ENCODE measurements at places on chromosomes 1 and 21.

DNA sequence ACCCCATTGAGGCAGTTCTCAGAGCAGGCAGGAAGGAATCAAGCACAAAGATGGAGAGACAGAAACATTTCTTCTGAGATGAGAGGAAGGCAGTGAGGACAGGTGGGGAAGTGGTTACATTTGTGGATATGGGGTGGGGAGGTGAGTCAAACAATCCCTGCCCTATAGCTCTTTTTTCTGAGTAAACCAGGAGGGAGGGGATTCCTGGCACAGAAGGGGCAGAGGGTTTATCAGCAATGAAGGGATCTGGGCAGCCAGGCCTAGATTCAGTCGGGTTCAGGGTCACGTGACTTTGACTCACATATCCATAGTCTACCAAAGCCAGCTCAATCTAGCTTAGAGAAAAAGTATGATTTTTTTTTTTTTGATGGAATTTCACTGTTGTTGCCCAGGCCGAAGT, 15.7 kb upstream of the PHC2 start:
- DNase-seq, result no peak

GRCh38 chr21:42503711-42504110, 7.7 kb upstream of the RSPH1 start:
- no peak for DNase-seq

DNA sequence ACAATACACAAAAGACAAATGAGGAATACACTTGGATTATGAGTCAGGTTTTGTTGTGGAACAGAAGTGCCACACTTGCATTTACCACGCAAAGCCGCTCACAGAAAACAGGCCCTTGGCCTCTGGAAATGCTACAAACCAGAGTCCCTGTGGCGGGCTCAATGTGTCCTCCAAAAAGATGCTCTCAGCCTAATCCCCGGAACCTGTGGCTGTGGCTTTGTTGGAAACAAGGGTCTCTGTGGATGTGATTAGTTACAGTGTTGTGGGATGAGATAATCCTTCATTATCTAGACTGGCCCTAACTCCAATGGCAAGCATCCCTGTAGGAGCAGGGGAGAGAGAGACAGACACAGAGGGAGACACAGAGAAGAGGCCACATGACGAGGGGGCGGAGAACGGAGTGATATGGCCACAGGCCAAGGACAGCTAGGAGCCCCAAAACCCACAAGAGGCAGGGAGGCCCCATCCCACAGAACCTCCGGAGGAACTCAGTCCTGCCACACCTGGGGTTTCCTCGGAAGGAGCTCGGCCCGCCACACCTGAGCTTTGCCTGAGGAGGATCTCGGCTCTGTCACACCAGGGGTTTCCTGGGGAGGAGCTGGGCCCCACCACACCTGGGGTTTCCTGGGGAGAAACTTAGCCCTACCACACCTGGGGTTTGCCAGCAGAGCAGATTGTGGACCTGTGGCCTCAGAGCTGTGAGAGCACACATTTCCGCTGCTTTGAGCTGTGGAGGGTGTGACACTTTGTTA, 55.4 kb downstream of the NPHP4 start:
- DNase-seq, result no peak

- DNase-seq, result no peak
Observed at GRCh38 chr1:170536924-170537551, 5.1 kb downstream of the GORAB start.

GRCh38 chr1:246002725-246003441, 504.2 kb downstream of the SMYD3 start:
- peak; percentile 91 for DNase-seq

DNA sequence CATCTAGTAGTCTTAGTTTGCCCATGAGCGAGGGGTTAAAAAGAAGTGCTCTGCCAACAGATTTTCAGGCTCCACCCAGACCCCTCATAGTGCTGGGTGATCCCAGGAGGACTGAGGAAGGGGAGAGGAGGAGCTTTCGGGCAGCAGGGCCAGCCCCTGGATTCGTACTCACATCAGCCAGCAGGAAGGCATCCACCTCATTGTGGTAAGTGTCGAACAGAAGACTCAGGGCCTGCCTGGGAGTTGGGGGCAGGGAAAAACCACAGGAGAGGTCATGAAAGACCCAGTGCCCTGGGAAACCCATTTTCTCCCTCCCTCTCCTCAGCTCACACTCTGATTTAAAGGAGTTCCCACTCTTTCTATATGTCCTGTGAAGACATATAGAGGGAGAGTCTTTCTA, 34.9 kb downstream of the PIK3C2B start:
- no peak for DNase-seq

DNA sequence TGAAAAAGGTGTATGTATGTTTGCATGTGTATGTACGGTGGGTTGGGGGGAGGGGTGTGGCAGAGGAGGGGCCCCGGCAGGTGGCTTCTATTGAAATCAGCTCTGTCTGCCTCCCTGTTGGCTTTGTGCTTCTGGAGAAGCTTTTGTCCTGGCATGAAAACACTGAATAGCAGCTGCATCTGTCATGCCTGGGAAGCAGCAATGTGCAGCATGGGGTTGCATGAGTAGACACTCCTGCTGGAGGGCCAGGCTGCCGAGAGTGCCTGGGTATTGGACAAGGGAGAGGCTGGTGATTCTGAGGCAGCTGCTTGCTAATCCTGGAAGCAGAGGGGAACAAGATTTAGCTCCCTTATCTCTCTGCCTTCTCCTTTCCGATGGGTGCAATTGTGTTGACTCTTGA, 20.5 kb downstream of the MAPKAPK2 start:
- DNase-seq, result peak; percentile 64

GRCh38 chr1:117660271-117660965, 54.6 kb downstream of the TENT5C start:
- no peak for DNase-seq

GRCh38 chr1:89922911-89923310, 72.0 kb upstream of the ZNF326 start:
- DNase-seq, result no peak

GRCh38 chr1:161954466-161954865, 69.2 kb downstream of the OLFML2B start:
- no peak for DNase-seq

DNA sequence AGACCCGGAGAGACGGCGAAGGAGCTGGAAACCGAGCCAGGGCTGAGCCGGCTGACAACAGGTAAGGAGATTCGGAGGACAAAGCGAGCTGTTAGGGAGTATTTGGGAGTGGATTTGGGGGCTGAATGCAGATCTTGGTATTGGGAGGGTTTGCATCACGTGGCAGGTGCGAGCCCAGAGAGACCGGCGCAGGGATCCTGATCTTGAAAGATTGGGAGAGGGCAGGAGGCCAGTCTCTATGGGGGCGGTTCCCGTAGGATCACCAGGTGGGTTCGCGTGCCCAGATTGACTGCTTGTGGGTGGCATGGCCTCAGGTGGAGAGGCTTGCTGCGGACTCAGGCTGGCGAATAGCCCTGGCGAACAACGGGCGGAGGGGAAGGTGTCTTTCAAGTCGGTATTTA, 204 bp downstream of the CIART start:
- DNase-seq, result no peak

DNA sequence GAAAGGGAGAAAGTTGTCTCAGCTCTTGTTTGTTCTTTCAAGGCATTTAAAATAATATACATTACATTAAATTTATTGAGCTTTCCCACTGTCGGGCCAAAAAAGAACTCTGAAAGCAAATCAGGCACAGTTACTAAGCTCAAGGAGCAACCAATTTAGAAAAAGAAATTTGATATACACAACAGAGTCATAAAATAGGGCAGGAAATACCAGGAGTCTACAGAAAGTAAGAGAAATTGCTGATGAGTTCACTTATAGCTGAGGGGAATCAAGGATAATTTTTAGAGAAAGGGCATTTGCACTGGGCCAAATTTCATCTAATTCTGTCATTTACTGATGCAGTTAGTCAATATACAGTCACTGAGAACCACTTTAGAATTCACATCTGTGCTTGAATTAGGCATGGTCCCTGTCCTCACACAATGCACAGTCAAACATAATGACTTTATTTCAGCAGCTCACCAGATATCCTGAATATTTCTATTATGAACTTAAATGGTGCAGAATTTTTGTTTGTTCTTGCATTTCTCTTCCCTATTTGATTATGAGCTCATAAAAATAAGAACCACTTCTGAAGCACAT, 249.6 kb upstream of the BEND5 start:
- no peak for DNase-seq

GRCh38 chr1:109331113-109331512, 24.3 kb upstream of the MYBPHL start:
- DNase-seq, result no peak

DNA sequence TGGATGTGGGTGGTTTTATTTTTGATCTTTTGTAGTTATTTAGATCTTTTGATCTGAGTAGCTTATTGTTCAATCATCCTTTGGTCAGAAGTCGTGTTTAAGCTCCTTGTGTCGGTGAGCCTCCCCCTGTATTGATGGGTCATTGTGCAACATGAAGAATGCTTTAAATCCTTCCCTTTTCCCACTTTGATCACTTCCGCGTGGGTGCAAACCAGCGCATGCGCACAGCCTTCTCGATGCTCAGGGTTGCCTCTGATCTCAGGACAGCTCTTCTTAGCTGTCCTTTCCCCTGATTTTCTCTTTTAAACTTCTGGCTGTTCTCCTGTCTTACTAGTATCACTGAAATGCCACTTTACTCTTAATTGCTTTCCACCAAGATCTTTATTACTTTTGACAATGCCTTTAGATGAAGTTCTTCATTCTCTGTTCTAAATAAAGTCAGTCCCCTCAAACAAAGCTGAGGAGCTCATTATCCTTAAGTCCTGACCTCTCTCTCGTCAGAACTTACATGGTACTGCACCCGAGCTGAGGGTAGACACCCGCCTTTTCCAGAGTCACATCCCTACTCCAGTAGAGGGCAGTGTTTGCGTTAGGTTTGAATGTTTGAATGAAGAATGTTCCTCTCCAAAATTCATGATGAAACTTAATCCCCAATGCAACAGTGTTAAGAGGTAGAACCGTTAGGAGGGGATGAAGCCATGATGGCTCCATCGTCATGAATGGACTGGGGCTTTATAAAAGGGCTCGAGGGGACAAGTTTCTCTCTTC, 547.9 kb upstream of the TMPRSS15 start:
- DNase-seq, result peak; percentile 51

DNA sequence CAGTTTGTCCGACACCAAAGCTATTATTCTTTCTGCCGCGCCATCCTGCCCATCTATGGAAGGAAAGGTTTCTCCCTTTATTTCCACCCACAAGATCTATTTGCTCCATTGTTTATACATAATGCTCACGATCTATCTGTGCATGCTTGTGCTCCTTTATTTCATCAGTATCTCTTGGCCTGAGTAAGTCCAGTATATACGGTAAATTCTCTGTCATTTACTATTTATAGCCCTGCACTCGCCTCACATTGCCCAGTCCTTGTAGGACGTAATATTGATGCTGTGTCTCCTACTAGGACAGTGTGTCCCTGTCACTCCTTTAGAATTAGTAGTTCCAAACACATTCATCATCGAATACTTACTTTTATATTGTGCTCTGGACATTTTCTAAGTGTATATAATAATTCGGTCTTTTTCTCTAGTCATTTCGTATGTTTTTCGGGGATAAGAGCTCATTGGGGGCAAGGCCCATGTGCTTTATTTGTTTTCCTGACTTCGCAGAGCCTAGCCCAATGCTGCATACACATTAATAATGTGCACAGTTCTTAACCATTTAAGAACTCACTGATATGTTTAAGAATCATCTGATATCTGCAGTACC, 3.1 kb upstream of the NID1 start:
- no peak for DNase-seq

GRCh38 chr21:26965040-26965906, 1.6 kb downstream of the ADAMTS5 start:
- DNase-seq, result no peak

DNA sequence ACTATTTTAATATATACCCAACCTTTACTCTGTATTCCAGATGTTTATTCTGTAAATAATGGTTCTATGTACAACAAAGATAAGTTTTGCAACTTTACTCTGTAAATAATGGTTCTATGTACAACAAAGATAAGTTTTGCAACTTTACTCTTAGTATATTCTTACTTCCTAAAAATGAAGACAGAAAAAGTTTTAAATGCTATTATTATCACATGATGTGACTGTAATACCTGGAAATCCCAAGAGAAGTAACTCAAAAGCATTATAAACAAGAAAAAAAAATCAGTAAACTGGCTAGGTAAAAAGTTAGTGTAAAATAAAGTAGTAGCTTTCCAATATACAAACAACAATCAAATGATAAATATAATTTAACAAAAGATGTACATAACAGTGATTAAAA, 18.5 kb upstream of the EXO1 start:
- no peak for DNase-seq

DNA sequence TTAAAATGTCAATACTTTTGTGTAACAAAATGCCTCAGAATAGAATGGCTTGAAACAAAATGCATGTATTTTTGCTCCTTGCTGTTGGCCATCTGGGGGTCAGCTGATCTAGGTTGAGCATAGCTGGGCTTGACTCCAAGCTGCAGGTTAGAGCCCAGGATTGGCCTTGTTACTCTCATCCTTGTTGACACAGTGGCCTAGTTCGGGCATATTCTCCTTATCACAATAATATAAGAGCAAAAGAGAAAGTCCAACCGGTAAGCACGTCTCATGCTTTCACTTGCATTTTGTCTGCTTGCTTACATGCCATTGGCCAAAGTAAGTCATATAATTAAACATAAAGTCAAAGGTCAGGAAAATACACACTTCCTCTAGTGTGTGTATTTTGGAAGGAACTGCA, 456.2 kb downstream of the KCNT2 start:
- DNase-seq, result no peak

GRCh38 chr1:58815069-58815685, 31.3 kb upstream of the JUN start:
- peak; percentile 42 for DNase-seq

DNA sequence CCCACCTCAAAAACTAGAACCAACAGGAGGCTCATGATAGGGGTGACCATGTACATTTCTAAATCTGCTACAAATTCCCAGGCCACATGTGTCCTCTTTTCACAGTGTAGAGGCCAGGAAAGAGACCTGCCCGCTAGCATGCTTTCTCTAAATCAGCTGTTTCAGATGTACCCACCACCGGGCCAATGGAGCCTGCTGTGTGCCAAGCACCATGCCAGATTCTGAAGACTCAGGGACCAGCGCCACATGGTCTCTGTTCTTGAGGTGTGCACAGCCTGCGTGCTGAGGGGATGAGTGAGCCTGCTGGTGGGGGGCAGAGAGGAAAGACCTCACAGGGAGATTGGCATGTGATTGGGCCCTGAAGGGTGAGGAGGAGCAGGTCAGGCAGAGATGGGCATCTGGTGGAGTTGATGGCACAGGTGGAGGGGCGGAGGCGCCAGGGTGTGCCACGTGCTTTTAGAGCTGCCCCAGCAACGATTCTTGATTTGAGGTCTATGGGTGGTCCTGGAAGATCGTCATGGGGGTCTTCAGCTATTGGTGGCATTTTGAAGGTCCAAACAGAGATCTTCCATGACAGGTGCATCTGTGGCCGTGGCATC, 485.1 kb upstream of the VAMP3 start:
- DNase-seq, result no peak

GRCh38 chr1:30656171-30656940, 67.0 kb downstream of the MATN1 start:
- no peak for DNase-seq

DNA sequence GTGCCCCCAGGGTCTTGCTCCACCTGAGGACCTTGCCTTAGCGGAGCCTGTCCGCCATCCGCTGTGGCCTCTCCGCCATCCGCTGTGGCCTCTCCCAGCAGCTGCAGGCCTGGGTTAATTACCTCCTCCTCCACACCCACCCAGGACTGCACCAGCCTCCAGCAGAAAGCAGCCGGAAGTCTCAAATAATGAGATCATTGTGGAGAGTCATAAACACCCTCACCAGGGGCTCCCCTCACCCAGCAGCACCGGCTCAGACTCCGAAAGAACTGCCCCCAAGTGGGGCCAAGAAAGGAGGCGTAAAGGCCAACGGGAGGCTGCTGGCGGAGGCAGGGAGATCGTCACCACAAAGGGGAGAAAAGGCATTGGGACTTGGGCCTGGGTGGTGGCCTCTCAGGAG, 10.7 kb upstream of the GPR153 start:
- DNase-seq, result no peak

Data from pons (tissue), 1 donor.